ENCODE measurements at places on chromosomes 16 and 17.
A peak's percentile ranks its signal among the peaks of the same experiment; 100 is the strongest.

DNA sequence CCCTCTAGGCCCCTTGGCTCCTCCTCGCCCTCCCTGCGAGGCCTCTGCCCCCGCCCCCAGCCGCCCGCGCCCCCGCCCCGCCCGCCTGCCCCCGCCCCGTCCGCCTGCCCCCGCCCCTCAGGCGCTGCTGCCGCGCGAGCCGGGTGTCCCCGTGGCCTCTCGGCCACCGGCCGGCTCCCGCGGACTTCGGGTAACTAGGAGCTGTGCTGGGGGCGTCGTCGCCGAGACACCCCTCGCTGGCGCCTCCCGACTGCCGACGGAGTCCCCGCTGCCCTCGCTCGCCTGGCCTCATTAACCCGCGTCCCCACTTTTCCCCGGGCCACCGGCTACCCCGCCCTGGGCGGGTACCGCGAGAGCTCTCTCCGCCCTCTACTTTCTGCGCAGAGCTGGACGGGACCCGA, at the start of gene TLCD1:
Gene TLCD1 (minus strand): TSS at position 8 of the 401 bp plus-strand sequence. CDS start 136 bp downstream, outside the sequence.
- peak; percentile 62 for DNase-seq

- DNase-seq, result no peak
Measured at GRCh38 chr16:87240211-87241136, 76.7 kb downstream of the C16orf95 start.

DNA sequence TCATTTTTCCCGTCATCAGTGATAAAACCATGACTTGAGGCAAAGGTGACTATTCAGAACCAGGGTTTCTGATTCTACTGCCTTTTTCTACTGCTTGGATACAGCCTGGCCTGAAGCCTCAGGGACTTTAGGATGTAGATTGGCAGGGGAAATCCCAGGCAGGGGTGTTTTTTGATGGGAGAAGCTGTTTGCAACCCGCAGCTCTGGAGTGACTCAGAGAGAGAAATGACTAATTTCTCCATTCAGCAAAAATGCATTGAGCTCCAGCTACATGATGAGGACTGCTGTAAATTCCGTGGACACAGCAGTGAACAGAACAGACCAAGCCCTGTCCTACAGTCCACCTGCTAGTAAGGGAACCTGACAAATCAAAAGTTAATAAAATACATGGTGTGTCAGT, 560.6 kb downstream of the CDH13 start:
- no peak for DNase-seq

GRCh38 chr16:29675811-29676643, 3.0 kb upstream of the QPRT start:
- DNase-seq, result no peak

DNA sequence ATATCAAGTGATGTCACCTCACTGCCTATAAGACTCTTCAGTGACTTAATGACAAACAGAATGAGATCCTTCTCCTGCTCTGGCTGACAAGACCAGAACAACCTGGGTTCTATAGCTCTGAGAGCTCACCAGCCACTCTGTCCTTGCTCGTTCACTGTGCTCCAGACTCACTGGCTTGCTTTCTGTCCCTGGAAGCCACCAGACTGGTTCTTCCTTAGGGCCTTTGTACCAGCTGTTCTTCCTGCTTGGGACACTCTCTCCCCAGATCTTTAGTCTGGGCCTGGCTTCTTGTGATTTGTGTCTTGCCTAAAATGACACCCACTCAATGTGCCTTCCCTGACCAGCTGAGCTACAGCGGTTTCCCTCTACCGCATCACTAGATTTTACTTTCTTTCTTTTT, 76.1 kb downstream of the FTO start:
- DNase-seq, result no peak
